Right ventricle myocardium superior (tissue), 1 donor: ENCODE measurements at places on chromosomes 6 and 20.

GRCh38 chr6:113642714-113643406 lies 214.3 kb upstream of the MARCKS start:
- DNase-seq: no peak

- peak; percentile 44 for DNase-seq
Measured at GRCh38 chr6:53326372-53327016, 22.3 kb downstream of the ELOVL5 start.

- peak; percentile 61 for DNase-seq
Measured at GRCh38 chr6:5214570-5215052, 46.1 kb downstream of the LYRM4 start.

GRCh38 chr20:57826666-57827287 lies 117.0 kb upstream of the PMEPA1 start:
- DNase-seq: no peak

DNA sequence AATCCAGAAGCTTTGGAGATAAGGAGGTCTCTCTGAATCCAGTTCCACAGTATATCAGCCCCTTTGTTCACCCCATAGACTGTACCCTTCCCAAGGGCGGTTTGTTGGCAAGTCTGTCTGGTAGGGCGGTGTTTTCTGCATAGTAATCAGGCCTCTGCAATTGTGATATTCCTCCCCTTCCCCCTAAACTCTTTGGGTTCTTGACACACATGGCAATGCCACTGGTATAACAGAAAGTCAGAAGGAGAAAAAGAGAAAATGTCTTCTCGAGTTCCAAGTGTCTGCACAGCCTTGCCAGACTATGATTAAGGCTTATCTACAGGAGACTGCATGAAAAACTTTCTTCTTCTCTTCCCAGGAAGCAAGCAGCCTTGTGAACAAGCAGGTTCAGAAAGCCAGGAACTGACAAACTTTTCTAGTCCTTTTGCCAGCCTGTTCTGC lies 45.6 kb downstream of the FOXO3 start:
- DNase-seq: no peak

GRCh38 chr20:50224531-50225255 lies 34.1 kb downstream of the CEBPB start:
- DNase-seq: peak; percentile 72

GRCh38 chr6:161100072-161100471 lies 108.5 kb downstream of the MAP3K4 start:
- DNase-seq: no peak

DNA sequence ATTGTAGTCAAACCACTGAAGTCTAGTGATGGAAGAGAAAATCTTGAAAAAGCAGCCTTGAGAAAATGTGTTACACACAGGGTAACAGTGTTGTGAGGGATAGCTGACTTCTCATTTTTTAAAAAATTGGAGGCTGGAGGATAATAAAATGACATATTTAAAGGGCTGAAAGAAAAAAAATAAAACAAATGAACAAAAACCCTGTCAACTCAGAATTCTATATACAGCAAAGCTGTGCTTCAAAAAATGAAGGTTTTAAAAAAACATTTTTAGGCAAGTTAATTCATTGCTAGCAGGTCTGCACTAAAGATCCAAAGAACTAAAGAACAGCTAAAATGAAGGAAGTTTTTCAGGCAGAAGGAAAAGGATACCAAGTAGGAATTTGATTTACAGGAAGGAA lies 31.1 kb downstream of the VTA1 start:
- no peak for DNase-seq

- no peak for DNase-seq
Measured at GRCh38 chr6:36625158-36625919, 31.2 kb downstream of the SRSF3 start.

DNA sequence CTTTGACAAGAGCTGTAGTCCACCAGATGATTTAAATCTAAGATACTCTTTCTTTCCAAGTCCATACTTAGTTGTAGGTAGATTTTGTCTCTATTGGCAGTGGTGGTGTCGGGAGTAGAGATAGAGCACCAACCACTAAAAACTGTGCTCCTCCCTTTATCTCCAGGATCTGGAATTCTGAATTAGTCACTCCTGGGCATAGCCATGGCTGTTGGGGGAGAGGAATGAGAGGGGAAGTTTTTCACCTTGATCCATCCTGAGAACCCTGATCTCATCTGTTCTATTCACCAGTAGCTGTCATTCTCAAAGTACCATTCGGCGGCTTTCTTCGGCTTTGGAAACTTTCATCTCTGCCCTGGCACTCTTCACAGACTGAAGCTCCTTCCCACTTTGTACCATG lies 35.6 kb upstream of the NKX2-4 start:
- DNase-seq: no peak

GRCh38 chr6:52994031-52994838 lies 849 bp downstream of the GSTA4 start:
- no peak for DNase-seq

- no peak for DNase-seq
Measured at GRCh38 chr6:113009682-113010081, 662.6 kb downstream of the RFPL4B start.

- peak; percentile 73 for DNase-seq
Measured at GRCh38 chr6:35327349-35328027, 14.9 kb upstream of the PPARD start.

DNA sequence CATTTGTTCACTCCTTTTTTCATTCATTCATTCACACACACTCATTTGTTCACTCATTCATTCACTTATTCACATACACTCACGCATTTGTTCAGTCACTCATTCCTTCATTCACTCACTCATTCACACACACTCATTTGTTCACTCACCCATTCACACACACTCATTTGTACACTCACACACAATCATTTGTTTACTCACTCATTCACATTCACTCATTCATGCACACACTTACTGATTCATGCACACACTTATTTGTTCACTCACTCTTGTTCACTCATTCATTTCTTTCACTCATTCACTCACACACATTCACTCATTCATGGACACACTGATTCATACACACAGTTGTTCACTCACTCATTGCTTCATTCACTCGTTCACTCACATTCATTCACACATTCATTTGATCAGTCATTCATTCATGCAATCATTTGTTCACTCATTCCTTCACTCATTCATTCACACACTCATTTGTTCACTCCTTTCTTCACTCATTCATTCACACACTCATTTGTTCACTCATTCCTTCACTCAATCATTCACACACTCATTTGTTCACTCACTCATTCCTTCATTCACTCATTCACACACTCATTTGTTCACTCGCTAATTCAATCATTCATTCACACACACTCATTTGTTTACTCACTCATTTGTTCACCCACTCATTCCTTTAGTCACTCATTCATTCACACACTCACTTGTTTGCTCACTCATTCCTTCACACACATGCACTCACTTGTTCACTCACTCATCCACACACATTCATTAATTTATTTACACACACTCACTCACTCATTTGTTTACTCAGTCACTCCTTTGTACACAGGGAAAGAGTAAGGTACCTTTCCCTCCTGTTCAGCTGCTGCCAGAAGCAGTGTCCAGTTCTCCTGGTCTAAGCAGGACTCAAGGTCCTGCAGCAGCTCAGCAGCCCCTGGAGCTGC lies 50.7 kb upstream of the BHLHE23 start:
- no peak for DNase-seq

DNA sequence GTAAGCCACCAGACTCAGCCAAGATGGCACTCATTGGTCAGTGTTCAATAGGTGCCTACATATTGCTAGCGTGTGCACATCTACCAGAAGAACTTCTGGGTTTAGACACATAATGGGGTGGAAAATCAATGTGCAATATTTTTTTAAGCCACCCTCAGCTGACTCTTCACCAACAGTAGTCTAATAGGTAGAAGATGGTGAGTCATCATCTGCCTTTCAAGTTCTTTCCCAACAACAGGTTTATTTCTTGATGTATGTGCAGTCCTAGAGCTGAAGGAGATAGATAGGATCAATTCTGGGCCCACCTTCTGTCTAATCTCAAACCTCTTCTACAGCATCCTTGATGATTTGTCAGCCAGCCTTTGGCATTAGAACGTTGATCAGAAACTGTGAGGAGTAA lies 41.3 kb downstream of the IRAK1BP1 start:
- DNase-seq: no peak

DNA sequence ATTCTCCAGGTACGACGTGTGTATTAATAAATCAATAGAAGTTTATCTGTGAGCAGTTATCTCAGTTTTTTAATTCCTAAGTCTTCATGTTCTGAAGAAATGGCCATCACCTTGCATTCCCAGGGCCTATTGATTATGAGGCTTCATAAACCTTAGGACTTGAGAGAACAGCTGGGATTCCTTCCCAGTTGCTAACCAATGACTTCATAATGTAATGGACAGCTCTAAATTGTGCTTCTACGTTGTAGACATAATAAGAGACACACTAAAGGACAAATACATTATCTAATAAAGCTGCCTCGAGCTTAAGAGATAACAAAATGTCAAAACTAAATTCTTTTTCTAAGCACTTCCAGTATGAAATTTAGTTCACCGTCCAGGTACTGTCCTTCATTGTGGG lies 30.6 kb downstream of the TSHZ2 start:
- DNase-seq: no peak

DNA sequence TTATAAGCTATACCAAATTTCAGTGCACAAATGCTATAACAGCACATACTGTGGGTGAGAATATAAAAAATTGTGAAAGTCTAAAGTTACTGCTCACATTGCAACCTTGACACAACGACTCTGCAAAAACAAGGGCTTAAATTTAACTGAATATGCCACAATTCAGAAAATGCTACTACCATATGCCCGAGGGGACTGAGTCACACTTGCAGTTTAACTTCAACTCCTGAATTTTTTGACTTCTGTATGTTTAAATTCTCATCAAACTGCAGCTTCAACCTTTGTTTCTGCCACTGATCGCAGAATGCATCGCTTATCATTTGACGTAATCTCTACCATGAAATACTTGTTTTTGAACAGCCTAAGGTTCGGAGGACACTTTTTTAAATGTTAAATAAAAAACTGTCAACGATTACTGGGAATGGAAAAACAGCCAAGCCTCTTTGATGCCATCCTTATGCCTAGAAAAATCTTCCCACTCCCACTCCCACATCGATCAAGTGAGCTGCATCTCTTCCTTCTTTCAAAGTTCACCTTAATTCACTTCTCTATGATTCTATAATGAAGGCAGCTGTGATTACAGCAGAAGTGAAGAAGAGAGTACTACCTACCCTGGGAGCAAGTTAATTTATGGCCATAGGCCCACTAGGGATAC lies 136.5 kb downstream of the ATXN1 start:
- no peak for DNase-seq

GRCh38 chr20:58466729-58467571 lies 48.2 kb downstream of the APCDD1L start:
- DNase-seq: no peak

DNA sequence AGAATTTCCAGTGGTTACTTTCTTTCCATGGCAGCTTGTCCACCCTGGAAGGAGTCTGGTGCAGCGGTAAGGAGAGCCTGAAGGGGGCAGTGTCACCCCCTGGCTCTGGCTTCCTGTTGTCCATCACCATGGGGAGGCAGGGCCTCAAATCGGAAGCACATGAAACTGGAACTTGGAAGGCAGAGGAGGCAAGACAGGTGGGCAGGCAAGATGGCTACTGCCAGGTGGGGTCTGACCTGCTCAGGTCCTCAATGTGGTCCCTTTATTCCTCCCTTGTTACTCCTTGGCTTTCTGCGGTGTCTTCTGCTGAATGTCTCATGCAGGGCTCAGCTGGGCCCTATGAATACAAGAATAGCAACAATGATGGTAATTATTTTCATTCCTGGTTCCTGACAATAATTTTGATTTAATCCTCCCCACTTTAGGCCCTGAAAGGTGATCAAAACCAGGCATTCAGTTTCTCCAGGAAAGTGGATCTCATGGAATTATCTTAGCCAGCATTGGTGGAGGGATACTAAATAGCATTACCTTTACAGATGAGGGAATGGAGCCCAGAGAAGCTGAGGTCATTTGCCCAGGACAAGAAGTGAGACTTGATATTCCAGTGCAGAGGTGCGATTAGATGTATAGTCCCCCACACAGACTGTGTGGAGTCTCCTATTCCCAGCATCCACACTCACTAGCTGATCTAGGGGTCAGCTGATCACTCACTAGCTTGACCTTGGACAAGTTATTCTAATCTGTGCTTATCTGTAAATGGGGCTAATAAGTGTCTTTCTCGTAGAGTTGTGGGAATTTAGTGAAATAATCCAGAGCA lies 17.6 kb upstream of the SNAI1 start:
- DNase-seq: no peak

DNA sequence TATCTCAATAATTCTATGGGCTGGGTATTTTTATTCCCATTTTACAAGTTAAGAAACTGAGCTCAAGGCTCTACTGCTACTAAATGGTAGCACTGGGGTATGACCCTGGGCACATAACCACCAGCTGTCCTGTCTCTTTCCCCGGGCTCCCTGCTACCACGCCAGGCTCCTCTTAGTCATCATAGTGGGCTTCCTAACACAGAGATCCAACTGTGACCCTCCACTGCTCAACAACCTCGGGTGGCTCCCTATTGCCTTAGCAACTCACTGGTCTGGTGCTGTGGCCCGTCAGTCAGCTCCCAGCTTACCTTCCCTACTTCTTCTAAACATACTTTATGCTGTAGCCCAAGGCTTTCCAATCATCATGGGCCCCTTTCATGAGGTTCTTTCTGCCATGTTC lies 4.5 kb downstream of the KIAA1755 start:
- no peak for DNase-seq

DNA sequence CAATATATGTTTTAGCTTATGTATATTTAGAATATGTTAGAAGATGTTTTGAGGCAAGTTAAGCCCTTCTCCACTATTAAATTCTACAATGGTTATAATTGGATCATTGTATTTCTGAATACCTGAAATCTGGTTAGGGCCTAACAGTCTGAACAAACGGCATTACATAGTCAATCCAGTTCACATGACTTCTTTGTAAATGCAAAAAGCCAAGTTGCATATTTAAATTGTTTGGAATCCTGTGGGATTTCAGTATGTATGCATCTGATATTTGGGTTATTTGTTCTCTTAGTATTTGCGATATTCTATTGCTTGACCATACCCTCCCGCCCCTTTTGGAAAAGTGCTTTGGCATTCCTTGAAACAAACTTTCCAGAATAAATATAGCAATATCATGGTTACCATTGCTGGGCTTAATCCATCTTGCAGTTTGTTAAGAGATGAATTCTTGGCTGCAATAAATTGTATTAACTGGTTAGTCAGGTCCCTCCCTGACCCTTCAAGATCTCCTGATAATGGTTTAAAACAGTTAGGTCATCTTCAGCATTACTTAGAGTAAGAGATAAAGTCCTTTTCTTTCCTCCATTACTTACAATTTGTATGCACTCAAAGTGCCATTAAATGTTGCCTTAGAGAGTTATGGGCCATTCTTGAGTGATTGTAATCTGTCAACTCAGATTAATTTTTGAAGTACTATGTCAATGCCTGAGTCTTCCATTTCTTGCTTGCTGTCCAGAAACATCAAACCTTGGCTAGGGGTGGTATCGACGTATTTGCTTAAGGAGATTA lies 36.5 kb downstream of the LRRC1 start:
- no peak for DNase-seq

DNA sequence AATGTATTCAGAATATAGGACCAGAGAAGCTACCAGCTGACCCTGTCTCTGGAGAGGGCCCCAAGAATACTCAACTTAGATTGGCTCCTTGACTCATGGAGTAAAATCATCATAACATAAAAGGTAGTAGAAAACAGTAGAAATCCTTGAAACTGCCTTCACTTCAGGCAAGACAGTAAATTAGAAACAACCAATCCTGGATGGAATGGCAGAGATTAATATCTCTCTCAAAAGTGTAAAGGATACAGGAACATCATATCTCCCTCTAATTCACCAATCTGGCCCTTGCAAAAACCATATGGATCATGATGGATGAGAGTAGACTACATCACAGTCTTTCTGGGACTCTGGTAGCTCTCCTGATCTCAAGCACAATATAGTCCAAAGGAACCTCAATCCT lies 20.4 kb upstream of the EPM2A start:
- no peak for DNase-seq

- no peak for DNase-seq
Measured at GRCh38 chr6:169970306-169970988, 219.0 kb downstream of the ERMARD start.
